Anterior cingulate cortex (tissue), 58 donors: ENCODE measurements at places on chromosomes 11 and 22.

DNA sequence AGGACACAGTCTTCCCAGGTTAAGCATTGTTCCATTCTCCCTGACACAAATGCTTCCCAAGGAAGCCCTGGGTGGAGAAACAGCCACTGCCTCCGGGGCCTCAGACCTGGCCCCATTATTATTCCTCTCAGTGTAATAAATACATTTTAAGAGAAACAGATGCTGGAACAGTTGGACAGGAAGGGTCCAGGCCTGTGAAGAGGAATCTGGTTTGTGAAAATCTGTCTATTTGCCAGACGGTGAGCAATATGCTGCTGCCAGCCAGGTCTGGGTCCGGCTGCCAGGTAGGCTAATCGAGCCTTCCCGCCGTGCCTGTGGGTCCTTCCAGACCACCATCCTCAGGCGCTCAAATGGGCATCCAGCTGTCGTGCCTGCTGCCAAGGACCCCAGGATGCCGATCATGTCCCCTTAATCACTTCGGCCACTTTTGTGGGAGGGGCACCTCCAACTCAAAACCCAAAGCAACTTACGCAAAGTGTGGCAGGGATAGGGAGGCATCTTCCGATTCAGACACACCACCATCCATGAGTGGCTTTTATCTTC is 528.4 kb downstream of the MIAT start:
- DNase-seq: no peak

DNA sequence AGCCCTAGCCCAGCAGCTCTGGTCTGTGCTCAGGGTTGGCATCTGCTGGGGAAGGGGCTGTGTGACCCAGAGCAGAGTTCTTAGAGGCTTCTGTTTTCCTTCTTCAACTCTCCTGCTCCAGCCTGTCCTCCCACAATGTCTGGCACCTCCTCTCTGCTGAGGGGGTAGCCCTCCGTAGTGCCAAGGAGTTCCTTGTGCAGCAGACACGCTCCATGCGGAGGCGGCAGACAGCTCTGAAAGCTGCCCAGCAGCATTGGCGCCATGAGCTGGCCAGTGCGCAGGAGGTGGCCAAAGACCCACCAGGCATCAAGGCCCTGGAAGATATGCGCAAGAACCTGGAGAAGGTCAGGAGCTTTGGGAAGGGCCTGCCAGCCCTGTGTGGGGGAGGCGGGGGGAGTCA is 69.3 kb downstream of the CEP164 start:
- DNase-seq: no peak

- DNase-seq: no peak
These were observed 57.9 kb downstream of the NECTIN1 start for GRCh38 chr11:119671051-119671450.

- DNase-seq: no peak
These were observed 34.1 kb upstream of the TOLLIP start for GRCh38 chr11:1343391-1344055.

DNA sequence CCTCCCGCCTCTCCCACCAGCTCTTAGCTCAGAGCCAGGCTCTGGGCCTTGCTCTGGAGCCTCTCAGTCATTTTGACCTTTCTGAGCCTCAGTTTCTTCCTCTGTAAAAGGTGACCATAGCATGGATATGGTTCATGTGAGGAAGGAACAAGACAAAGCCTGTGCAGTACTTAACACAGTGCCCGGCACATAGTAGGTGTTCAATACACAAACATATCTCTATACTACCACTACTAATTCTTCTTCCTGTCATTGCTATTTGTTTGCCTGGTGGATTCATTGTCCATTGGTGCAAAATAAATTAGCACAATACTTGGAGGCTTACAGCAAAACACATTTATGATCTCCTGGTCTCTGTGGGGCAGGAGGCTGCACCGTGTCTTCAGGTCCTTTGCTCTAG is 21.6 kb upstream of the MPPED1 start:
- DNase-seq: no peak

DNA sequence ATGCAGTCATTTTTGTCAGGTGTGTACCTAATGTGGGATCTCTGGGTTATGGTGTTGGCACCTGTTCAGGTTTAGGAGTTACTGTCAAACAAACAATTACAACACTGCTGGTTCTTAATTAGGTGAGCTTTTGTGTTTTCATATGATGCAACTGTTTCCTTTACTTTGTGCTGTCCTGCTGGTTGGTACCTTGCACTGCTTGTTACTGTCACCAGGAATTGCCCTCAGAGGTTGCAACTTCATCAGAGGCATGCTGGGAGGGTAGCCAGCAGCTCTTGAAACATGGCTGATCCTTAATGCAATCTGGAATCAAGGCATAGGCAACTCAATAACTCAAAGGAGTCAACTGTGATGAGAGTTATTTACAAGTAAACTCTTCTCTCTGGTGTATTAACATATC is 400.3 kb downstream of the MIAT start:
- no peak for DNase-seq

- DNase-seq: no peak
These were observed 11.1 kb downstream of the CASP4 start for GRCh38 chr11:104957280-104957679.

DNA sequence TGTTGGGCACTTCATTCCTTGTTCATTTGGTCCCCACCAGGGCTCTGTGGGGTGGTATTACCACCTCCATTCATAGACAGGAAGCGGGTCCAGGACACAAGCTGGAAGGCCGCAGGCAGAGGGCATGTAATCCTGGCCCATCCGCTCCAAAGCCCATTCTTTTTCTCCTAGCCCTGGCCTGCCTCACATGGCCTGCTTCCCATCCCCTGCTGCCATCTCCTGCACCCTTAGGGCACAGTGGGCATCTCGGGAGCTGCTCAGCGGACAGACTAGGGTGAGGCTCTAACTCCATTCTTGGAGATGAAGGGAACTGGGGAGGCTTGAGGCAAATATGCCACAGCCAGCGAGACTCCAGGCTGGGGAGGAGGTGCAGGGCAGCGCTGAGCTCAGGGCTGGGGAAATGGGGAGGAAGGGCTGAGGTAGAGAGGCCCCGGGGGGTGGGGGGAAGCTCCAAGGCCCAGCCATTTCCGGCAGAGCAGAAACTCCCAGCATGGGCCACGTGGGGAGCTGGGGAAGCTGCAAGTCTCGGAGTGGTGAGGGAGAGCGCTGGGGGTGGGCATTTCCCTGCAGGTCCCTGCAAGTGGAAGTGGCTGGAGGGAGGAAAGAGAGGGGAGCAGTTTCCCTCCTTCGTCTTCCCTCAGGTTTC is 14.3 kb upstream of the BCL9L start:
- DNase-seq: no peak
